ENCODE measurements at places on chromosomes 3 and 15. TPM values are rescaled to one million over a fixed set of nuclear protein-coding genes. Genes with fewer than 3 reads are reported as not detected.

DNA sequence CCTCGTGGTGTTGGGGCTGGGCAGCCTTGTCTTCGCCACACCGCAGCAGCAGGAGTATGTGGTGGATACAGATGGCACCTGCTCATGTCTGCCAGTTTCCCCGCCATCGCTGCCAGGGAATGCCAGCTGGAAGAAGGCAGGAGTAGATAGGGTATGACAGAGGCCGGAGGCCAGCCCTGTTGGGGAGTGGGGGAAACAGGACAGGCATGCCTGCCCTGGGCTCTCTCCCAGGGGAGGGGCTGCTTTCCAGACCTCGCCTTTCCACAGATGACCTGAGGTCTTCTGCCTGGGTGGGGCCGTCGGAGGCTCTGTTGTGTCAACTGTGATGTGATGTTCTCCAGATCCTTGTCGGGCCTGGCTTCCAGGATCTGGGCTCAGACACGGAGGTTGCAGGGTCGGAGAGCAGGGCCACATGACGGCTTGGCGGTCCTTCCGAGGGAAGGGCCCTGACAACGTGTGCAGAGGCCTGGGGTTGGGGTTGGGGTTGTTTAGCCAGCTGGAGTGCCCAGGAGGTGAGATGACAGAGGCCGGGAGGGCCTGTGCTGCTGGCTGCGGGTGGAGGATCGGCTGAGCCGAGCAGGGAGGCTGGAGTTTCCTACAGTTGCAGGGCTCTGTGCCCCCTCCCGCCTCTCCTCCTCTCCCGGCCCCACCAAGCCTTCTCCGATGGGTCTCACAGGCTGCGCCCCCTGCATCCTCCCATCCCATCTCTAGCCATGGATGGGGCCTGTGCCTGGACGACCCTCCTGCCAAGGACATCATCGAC, 102.0 kb downstream of the TBC1D2B start:
- H3K36me3 ChIP-seq, result no peaks in the 10 kb centered on the region
- H3K27me3 ChIP-seq, result peaks cover 5% of the 10 kb centered on the region
- DNase-seq, result no peak
- H3K4me3 ChIP-seq, result no peak overlapping the region
- H3K4me1 ChIP-seq, result 0 out of 2 replicates have a peak, but pooled peaks cover 4% of the 10 kb centered on the region

- DNase-seq, result no peak
- no peak overlapping the region for H3K4me3 ChIP-seq
- peaks cover 16% of the 10 kb centered on the region for H3K4me1 ChIP-seq
- H3K27ac ChIP-seq, result no peak overlapping the region
- no peaks in the 10 kb centered on the region for H3K36me3 ChIP-seq
- H3K27me3 ChIP-seq, result peaks cover 1% of the 10 kb centered on the region
Observed at GRCh38 chr3:9949115-9949514, 3.1 kb downstream of the PRRT3 start.

GRCh38 chr3:148330542-148330941, 367.2 kb upstream of the AGTR1 start:
- no peak overlapping the region for H3K27ac ChIP-seq
- H3K4me1 ChIP-seq, result peaks cover 8% of the 10 kb centered on the region
- no peaks in the 10 kb centered on the region for H3K36me3 ChIP-seq
- H3K27me3 ChIP-seq, result peaks cover 5% of the 10 kb centered on the region
- H3K4me3 ChIP-seq, result no peak overlapping the region

DNA sequence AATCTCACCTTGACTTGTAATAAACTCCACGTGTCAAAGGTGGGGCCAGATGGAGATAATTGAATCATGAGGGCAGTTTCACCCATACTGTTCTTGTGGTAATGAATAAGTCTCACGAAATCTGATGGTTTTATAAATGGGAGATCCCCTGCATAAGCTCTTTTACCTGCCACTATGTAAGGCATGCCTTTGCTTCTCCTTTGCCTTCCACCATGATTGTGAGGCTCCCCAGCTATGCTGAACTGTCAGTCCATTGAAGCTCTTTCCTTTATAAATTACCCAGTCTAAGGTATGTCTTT, 45.5 kb downstream of the SUCNR1 start:
- peaks cover 45% of the 10 kb centered on the region for H3K4me1 ChIP-seq
- DNase-seq, result no peak
- no peak overlapping the region for H3K27ac ChIP-seq
- H3K36me3 ChIP-seq, result peaks cover 5% of the 10 kb centered on the region

Gene CCDC191
- total RNA-seq, result 0.88 TPM

Gene CGGBP1
- 58.1 TPM for total RNA-seq

Gene MAP6D1
- 2.2 TPM for total RNA-seq

Gene ACVR2B
- total RNA-seq, result 1.6 TPM

All from HFFc6 (cell line).